Psoas muscle (tissue), 8 donors: ENCODE measurements at places on chromosomes 6 and 20. TPM values are rescaled to one million over a fixed set of nuclear protein-coding genes. Genes with fewer than 3 reads are reported as not detected.

Gene AHI1
- 14.2 TPM for total RNA-seq

Gene ARID1B
- 53.1 TPM for total RNA-seq

Gene ULBP2
- total RNA-seq, result 0.69 TPM

Gene VIP
- 0.24 TPM for total RNA-seq

Gene THBD
- 6.5 TPM for total RNA-seq

Gene ZC2HC1B
- not detected for total RNA-seq

Gene YIPF3
- total RNA-seq, result 58.4 TPM

Gene PNLDC1
- total RNA-seq, result 0.49 TPM

Gene TREML2
- 0.20 TPM for total RNA-seq

Gene EPB41L1
- total RNA-seq, result 9.3 TPM

Gene POM121L2
- total RNA-seq, result not detected

Gene ANGPT4
- total RNA-seq, result 0.04 TPM

Gene EBF4
- total RNA-seq, result 1.7 TPM

Gene C6orf58
- not detected for total RNA-seq

Gene MOCS1
- total RNA-seq, result 44.2 TPM

Gene KHDC1
- 0.27 TPM for total RNA-seq

Gene MAFB
- 8.8 TPM for total RNA-seq

Gene E2F1
- total RNA-seq, result 0.82 TPM

Gene TUBB2B
- total RNA-seq, result 1.1 TPM

Gene CALHM5
- 0.58 TPM for total RNA-seq

Gene ZSCAN9
- 5.2 TPM for total RNA-seq

Gene SALL4
- not detected for total RNA-seq

Gene KCNG1
- total RNA-seq, result not detected

Gene TRIM40
- total RNA-seq, result not detected

Gene PXDC1
- 28.1 TPM for total RNA-seq

Gene PACSIN1
- total RNA-seq, result 0.11 TPM

Gene PSMB9
- total RNA-seq, result 9.8 TPM

Gene FERMT1
- 0.52 TPM for total RNA-seq

Gene RGS17
- total RNA-seq, result not detected

Gene UNC5CL
- 0.14 TPM for total RNA-seq

Gene FGD2
- 4.2 TPM for total RNA-seq

Gene MOG
- not detected for total RNA-seq

Gene AVP
- total RNA-seq, result not detected

Gene BNIP5
- total RNA-seq, result not detected

Gene LZTS3
- total RNA-seq, result 10.5 TPM
